ENCODE measurements at places on chromosomes 3 and 15.

GRCh38 chr3:133466531-133467386 lies 66.9 kb downstream of the BFSP2 start:
- no peak for DNase-seq

- DNase-seq: no peak
Observed at GRCh38 chr15:64891561-64891960, 20.1 kb upstream of the ANKDD1A start.

GRCh38 chr3:11810276-11810675 lies 36.4 kb downstream of the TAMM41 start:
- DNase-seq: no peak

DNA sequence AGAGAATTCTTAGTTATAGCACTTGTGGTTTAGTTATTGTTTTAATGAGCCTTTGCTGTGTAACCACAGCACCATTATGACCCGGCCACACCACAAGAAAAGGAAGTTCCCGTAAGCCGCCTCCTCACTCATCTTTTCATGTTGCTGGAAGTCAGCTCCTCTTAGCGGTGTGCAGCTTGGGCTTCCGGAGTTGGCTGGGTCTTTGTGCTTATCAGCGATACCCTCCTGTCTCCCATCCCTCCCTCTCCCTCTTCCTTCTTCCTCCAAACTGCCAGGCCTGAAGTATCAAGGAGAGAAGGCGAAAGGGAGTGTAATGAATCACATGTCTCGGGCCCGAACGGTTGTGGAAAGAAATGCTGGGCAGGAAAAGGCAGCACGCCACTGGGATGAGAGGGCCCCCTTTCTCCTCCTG lies 353.5 kb downstream of the MCTP2 start:
- no peak for DNase-seq

DNA sequence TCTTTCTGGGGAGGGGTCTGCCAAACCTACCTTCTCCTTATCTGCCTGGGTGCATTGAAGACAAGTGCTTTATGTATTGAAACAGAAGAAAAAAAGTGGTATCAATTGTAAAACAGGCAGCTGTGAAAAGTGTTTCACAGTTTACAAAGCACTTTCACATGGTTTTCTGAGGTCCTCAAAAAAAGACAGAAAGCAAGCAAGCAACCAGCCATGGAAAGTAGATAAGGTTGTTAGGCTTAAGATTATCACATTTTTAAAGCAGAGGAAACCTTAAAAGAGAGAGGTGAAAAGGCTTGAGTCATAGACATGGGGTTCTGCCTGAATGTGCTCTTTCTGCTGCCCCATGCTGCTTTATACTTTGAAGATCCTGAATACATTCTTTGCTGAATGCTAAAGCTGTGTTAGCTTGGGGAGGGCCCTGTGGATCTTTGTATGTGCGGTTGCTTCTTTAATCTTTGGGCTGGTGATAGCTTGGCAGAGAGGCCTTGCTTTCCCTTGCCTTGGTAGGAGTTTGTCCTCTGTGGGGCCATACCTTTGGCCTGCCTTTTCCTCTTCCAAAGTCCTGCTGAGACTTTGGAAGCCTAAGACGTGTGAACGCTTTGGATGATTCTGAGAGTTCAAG lies 2.6 kb downstream of the SMAD3 start:
- peak; percentile 63 for DNase-seq

DNA sequence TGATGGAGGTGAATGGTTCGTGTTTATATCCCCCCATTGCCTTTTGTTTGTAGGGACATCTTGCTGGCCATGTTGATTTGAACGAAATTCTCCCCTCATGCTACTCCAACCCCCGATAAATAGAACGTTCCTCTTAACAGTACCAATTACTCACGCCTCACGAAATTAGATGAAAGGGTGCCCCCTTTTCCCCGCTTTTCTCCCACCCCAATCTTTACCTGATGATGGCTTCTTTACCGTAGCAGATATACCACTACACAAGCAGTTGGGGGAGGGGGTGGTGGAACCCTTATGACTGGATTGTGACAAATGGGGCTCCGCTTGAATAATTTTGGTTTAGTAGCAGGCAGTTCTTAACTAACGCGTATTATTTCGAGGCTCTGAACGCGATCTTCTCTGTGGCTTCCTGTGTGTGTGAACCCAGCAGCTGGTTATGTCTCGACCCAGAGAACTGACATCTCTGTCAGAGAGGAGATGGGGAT lies 1.1 kb downstream of the PIAS1 start:
- peak; percentile 56 for DNase-seq

DNA sequence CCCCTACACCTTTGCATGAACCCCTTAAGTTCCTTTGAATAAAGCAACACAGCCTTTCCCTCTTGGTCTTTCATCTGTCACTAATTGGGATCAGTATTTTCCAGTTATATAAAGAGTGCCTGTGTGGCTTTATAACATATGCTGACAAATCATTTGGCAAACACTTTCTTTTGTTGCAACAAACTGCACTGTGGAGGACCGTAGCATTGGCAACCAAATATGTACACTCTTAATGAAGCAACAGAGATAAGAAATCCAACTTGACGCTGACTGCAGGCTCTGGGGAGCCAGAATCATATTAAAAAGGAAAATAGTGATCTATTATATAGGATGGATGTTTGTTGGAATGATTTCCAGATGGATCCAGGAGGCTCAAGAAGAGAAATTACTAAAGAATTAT lies 120.1 kb upstream of the PRICKLE2 start:
- DNase-seq: no peak

DNA sequence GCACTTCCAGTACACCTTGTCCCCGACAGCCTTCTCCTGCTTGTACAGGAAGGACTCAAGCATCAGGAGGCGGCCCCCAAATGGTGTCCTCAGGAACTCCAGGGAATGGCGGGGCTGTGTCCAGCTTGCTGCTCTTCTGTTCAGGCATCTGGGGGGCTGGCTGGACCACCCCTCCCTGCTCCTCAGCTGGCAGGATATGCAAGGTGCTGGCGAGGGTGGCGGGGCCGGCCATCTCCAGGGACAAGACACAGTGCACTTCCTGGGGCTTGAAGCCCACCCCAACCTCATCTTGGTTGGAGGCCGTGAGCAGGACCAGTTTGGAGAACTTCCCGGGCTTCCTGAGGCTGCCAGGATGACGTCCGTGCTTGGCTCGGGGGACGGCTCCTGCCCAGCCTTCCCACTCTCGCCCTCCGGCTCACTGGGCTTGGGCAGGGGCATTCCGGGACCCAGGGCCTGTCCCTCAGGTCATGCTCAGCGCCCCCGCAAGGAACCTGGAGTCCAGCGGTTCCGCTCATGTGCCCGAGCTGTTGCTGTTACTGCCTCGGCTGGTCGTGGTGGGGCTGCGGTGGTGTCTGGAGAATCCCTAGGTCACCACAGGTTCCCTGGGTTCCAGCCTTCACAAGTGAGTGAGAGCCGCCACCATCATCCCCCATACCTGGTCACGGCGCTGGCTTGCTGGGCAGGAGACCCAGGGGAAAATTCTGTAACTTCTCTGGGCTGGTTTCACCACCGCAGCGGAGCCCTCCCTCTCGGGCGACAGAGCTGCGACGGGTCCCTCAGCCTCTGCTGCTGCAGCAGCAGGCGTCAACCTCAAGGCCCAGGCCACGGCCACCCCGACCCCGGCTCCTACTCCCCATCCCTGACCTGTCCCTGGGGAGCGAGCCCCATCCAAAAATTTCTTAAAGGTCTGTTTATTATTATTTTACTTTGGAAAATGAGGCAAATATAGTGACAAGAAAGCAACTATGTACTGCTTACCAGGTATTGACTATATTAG lies 82.8 kb upstream of the FXR1 start:
- no peak for DNase-seq

GRCh38 chr3:127597020-127597771 lies 1.0 kb upstream of the MCM2 start:
- DNase-seq: no peak

DNA sequence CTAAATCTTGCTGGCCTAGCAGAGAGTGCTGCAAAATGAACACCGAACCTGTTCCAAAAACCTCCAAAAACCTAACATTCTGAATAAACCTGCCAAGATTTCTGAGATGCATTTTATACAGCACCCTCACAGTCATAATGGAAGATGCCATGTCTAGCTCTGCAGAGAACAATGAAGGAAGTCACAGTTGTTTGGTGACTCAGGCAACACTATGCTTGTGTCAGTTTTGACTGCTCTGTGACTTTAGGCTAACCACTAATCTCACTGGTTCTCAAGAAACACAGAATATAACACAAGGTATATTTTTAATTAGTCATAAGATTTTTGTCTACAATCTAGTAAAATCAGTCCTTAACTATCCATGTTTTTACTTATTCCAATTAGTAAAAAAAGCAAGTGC lies 606.6 kb downstream of the TBL1XR1 start:
- DNase-seq: no peak

- DNase-seq: no peak
Observed at GRCh38 chr15:60798821-60799220, 319.9 kb upstream of the ICE2 start.

- no peak for DNase-seq
Observed at GRCh38 chr3:31945738-31946052, 35.4 kb downstream of the OSBPL10 start.

GRCh38 chr15:57784081-57784511 lies 77.6 kb downstream of the POLR2M start:
- no peak for DNase-seq

DNA sequence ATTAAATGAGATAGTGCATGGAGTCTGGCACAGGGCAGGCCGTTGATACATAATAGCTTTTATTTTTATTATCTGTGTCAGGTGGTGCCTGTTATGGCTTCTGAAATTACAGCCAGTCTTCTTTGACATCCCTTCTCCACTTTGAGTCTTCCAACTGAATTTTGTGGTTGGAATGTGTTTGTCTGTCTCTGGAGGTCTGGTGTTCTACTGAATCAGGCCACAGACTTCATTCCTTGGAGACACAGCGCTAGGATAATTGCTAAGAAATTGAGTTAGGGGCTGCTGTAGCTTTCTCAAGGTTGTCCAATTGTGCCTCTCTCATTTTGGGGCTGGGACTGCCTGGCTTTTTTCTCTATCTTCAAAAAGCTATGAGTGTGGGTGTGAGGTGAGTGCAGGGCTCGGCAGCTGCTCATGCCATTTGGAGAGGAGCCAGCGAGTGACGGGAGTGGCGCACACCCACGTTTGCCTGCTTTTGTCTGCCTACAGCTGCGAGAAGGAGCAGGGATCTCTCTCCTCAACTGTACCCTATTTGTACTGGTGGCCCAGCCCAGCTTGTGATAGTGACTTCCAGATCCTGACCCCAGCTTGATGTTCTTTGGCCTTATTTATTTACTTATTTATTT lies 49.8 kb upstream of the SYN2 start:
- DNase-seq: no peak

DNA sequence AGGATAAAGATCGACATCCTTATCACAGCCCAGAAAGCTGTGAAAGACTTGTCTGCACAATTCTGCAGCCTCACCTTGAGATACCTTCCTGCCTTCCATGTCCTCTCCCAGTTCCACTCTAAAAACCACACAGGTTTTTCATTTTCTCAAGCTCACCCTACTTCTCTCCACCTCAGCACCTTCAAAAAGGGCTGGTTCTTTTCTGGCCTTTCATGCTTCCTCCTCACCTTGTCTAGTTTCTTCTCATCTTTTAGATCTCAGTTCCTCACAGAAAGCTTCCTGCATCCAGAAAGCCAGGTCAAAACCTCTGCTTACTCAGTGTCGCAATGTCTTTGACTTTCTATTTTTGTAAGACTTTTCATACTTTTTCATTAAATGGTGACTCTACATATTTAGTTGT lies 140.2 kb upstream of the STT3B start:
- DNase-seq: no peak

DNA sequence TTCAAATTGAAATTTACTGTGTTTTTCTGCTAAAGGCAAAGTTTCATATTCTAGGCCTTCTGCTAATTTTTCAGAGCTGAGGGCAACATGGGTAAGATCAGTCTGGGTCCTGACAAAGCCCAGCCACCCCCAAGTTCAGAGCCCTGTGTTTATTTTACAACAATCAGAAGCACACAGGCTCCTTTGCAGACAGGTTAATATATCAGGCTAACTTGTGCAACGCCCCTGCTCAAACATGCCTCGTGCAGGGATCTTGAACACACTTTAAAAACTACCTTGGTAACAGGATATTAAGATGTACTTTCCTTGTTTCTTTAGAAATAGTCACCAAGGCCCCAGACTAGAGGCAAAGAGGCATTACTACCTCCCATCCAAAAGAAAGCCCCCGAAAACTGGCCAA lies 64.0 kb downstream of the POLR2M start:
- no peak for DNase-seq

- peak; percentile 48 for DNase-seq
Observed at GRCh38 chr3:143590660-143591059, 257.6 kb downstream of the SLC9A9 start.

- no peak for DNase-seq
Observed at GRCh38 chr3:115350606-115351005, 203.5 kb upstream of the ZBTB20 start.

DNA sequence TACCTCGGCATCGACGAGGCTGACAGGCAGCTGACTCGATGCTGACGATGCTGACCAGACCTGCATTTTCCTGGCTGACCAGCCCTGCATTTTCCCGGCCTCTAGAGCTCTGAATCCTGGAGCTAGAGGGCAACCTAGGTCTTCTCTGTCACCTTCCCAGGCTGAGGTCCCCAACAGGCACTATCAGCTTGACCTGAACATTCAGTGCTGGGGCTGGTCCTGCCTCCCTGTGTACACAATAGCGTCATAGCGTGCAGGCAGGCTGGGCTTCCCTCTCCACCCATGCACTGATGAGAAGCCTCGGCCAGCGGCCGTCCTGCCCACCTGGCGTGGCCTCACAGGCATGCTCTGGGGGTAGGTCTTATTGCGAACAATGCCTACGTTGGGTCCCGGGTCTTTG lies 62.3 kb upstream of the SNRPA1 start:
- no peak for DNase-seq

DNA sequence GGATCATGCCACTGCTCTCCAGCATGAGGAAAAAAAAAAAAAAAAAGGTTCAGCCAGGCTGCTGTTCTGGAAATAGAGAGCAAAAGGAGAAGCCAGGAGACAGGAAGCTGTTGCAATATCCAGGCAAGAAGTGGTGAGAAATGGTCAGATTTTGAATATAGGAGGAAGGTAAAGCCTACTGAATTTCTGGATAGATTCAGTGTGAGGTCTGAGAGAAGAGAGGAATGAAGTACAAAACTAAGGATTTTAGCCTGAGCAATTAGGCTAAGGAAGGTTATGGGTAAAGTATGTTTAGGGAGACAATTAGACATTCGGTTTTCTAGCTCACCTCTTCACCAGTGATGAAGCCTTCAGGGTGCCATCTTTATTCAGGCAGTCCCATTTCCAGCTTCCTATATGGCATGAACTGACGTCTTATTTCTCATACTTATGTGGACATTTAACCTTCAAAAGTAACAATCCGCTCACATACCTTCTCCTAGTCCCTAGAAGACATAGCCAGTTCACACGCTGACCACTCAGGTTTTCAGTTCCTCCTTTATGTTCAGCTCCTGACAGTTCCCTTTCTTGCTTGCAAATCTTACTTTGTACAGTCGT lies 57.2 kb downstream of the KIF9 start:
- no peak for DNase-seq

Data from neural progenitor cell (in vitro differentiated cells).